Ascending aorta (tissue), 2 donors: ENCODE measurements at places on chromosomes 11 and 22.

DNA sequence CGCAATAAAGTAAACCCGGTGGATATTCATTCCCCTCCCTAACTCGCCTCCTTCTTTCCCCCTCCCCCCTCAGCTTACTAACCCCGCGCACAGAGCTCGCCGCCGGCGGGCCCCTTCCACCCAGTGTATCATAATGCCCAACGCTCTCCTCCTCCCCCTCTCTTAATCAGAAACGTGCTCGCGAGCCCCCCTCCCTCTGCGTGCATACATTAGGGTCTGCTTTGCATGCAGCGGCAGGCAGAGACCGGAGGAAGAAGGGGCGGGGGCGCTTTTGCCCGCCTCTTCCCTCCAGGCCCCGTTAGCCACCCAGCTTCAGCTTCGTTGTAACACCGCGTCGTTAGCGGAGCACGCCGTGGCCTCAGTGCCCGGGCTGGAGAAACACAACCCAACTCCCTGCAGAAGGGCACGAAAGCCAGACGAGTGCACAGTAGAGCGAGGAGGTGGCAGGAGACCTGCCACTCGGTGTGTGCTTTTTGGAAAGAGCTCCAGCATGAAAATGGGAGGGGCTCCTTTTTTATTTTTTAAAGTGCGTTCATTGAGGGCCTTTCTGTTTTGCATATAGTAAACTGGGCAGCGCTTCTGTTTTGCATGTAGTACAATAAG lies 901 bp upstream of the KMT2A start:
- H3K36me3 ChIP-seq, result no peaks in the 10 kb centered on the region
- peaks cover 3% of the 10 kb centered on the region for H3K4me1 ChIP-seq
- H3K27me3 ChIP-seq, result no peaks in the 10 kb centered on the region
- peak overlapping the region; percentile 96 for H3K27ac ChIP-seq

GRCh38 chr11:106021181-106021966 lies 666 bp downstream of the MSANTD4 start:
- no peaks in the 10 kb centered on the region for H3K27me3 ChIP-seq
- H3K27ac ChIP-seq, result peak overlapping the region; percentile 79
- peaks cover 3% of the 10 kb centered on the region for H3K4me1 ChIP-seq
- no peak for DNase-seq
- H3K4me3 ChIP-seq, result peak overlapping the region; percentile 68

DNA sequence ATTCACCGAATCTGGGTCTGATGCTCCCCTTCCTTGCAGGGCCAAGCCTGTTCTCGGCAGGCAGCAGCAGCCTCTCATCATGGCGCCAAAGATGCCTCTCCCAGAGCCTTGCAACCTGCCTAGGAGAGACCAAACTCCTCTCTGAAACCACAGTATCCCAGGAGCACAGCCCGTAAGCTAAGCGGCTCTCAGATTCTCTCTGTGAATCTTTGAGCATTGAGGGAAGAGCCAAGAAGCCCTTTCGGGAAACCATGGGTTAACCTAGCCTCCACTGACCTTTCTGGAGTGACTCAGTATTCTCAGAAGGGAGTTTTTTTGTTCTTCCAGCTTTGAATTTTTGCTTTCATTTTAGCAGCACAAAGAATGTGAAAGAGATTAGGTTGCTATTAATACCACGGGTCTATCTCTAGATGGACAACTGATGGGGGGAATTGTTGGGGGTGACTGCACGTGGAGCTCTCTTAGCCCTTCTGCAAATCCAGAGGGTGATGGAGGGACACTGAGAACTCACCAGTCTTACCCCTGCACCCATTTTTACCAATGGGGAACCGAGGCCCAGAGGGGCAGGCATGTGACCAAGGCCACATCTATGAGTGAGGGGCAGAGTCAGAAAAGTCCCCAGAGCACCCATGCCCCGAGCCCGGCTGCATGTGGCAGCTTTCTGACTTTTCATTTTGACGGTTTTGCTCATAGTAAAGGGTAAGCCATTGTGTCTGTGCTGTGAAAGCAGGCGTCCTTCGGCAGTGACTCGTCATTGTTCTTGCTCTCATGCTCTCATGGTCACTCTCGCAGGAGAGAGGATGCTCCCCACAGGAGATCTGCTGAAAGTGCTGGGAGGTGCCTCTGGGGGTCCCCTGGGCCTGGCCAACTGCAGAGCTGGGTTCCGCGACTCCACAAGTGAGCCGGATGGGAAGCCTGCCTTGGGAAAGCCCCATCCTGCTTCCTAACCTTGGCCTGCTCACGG lies 36.0 kb downstream of the IRAG1 start:
- DNase-seq, result no peak
- peak overlapping the region; percentile 45 for H3K4me3 ChIP-seq
- peaks cover 33% of the 10 kb centered on the region for H3K36me3 ChIP-seq
- peak overlapping the region; percentile 88 for H3K27ac ChIP-seq

DNA sequence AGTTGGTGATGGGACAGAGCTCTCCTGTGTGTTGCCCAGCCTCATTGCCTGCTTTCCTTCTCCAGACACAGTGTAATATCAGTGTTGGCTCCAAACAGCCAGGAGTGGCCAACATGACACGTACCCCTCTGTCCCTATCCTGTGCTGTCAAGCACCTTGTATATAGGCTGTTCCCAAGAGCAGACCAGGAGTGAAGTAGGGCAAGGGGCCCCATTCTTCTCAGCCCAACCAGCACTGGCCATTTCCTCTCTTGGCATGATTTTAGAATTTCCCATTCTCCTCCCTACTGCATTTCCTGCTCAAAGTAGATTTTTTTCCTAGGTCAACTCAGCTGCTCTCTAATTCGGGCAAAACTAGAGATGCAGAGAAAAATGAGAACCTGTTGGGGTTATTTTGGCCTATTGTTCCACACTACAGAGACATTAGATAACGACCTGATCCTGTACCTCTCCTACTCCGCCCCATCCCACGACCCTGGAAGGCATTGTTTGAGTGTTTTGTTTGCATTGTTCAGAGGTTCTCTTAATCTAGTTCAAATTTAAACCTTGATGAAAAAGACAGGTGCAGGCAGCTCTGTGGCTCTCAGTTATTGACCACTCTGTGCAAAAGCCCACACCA lies 95.6 kb downstream of the RASSF10 start:
- H3K4me3 ChIP-seq, result no peak overlapping the region
- no peaks in the 10 kb centered on the region for H3K27me3 ChIP-seq

DNA sequence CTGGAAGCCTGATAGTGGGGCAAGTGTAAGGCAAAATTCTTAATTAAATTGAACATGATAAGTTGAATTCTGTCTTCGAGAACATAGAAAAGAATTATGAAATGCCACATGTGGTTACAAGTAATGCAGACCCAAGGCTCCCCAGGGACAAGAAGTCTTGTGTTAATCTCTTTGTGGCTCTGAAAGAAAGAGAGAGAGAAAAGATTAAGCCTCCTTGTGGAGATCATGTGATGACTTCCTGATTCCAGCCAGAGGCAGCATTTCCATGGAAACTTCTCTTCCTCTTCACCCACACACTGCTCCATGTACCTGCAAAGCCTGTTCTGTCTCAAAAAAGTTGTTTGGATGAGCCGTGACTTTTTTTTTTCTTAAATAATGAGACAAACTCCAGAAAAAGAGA lies 1.9 kb upstream of the TYR start:
- H3K4me3 ChIP-seq, result no peak overlapping the region
- no peak for DNase-seq
- no peak overlapping the region for H3K27ac ChIP-seq
- no peaks in the 10 kb centered on the region for H3K27me3 ChIP-seq
- no peaks in the 10 kb centered on the region for H3K36me3 ChIP-seq

DNA sequence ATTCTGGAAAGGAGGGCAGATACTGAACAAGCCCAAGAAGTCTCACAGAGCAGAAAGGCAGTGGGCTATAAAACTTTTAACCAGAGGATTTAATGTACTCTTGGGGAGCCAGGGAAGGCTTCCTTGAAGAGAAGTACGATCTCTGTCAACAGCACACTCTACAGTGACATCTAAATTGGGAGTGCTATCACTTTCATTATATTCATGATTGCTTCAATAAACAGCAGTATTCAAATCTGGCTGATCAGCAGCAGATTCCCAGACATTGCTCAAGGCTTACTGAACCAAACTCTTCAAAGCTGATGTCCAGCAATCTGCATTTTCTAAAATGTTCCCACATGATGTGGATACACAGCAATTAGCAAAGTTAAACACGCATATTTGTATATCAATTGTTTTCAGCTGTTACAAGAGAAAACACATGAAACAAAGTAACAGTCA lies 44.2 kb downstream of the SYTL2 start:
- no peaks in the 10 kb centered on the region for H3K27me3 ChIP-seq
- DNase-seq, result no peak
- H3K36me3 ChIP-seq, result no peaks in the 10 kb centered on the region
- no peaks in the 10 kb centered on the region for H3K4me1 ChIP-seq
- H3K4me3 ChIP-seq, result no peak overlapping the region
- H3K27ac ChIP-seq, result no peak overlapping the region

- no peaks in the 10 kb centered on the region for H3K36me3 ChIP-seq
- no peak overlapping the region for H3K4me3 ChIP-seq
- H3K27me3 ChIP-seq, result no peaks in the 10 kb centered on the region
- no peak overlapping the region for H3K27ac ChIP-seq
- H3K4me1 ChIP-seq, result no peaks in the 10 kb centered on the region
Measured at GRCh38 chr11:35917676-35918075, 26.2 kb upstream of the LDLRAD3 start.

- H3K36me3 ChIP-seq, result no peaks in the 10 kb centered on the region
- no peaks in the 10 kb centered on the region for H3K27me3 ChIP-seq
- no peak overlapping the region for H3K4me3 ChIP-seq
- H3K27ac ChIP-seq, result peak overlapping the region; percentile 56
Measured at GRCh38 chr11:14190992-14191778, 167.8 kb downstream of the RRAS2 start.

DNA sequence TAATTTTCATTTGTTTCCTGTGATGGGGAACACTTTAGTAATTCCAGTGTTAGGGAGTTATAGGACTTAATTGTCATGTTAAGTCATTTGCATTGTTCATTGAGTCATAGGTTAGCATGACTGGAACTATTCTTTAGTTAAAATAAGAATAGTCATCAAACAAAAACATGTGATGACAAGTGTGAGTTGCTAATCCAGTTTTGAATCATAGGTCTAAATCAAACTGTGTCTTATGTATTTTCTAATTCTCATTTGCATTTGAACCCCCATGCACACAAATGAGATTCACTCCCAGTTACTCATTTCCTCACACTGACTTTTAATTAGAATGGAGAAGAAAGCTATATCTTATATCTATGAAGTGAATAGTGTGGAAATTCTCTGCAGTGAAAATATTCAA lies 405.6 kb downstream of the LRRC4C start:
- no peaks in the 10 kb centered on the region for H3K27me3 ChIP-seq
- no peak for DNase-seq
- H3K27ac ChIP-seq, result no peak overlapping the region
- H3K4me1 ChIP-seq, result no peaks in the 10 kb centered on the region
- no peaks in the 10 kb centered on the region for H3K36me3 ChIP-seq

DNA sequence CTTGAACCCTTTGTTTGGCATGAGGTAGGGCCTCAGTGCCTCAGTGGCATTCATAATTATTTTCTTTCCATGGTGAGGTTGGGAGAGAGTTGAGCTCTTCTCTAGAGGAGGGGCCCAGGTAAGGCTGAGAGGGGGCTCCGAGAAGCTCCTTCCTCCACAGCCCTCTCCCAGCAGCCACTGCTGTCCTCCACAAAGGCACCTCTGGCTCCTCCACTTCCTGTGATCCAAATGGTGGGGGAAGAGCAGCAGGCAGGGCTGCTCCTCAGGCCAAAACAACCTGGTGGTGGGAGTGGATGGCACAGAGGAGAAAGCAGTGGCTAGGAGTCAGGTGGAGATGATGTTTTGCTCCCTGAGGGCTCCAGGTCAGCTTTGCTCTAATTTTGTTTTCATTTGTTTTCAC lies 13.3 kb downstream of the ROBO4 start:
- no peak overlapping the region for H3K27ac ChIP-seq
- no peak overlapping the region for H3K4me3 ChIP-seq
- no peaks in the 10 kb centered on the region for H3K4me1 ChIP-seq
- DNase-seq, result peak; percentile 38
- H3K27me3 ChIP-seq, result no peaks in the 10 kb centered on the region

DNA sequence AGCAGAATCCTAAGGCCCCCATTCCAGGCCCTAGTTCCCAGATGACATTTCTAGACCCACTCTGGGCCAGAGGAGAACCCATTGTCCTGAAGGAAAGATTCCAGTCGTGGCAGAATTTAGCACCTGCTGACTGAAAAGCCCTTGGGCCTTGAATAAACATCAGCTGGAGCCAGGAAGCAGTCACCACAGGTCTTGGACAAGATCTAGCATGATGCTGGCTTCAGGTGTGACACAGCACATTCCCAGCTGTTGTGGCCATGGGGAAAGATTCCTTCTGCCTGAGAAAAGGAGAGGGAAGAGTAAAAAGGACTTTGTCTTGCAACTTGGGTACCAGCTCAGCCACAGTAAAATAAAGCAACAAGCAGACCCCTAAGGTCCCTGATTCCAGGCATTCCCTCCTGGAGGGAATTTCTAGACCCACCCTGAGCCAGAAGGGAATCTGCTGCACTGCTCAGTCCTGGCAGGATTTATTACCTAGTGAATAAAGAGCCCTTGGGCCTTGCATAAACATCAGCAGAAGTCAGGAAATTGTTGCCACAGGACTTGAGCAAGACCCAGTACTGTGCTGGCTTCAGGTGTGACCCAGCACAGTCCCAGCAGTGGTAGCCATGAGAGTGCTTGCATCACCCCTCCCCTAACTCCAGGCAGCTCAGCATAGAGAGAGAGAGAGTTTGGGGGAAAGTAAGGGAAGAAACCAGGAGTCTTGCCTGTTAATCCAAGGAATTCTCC lies 42.5 kb upstream of the PAMR1 start:
- H3K4me1 ChIP-seq, result peaks cover 20% of the 10 kb centered on the region
- no peak overlapping the region for H3K27ac ChIP-seq
- no peaks in the 10 kb centered on the region for H3K27me3 ChIP-seq

GRCh38 chr11:70650075-70650909 lies 252.0 kb downstream of the CTTN start:
- DNase-seq, result no peak
- H3K27ac ChIP-seq, result no peak overlapping the region
- H3K27me3 ChIP-seq, result no peaks in the 10 kb centered on the region
- H3K36me3 ChIP-seq, result no peaks in the 10 kb centered on the region
- H3K4me1 ChIP-seq, result no peaks in the 10 kb centered on the region

DNA sequence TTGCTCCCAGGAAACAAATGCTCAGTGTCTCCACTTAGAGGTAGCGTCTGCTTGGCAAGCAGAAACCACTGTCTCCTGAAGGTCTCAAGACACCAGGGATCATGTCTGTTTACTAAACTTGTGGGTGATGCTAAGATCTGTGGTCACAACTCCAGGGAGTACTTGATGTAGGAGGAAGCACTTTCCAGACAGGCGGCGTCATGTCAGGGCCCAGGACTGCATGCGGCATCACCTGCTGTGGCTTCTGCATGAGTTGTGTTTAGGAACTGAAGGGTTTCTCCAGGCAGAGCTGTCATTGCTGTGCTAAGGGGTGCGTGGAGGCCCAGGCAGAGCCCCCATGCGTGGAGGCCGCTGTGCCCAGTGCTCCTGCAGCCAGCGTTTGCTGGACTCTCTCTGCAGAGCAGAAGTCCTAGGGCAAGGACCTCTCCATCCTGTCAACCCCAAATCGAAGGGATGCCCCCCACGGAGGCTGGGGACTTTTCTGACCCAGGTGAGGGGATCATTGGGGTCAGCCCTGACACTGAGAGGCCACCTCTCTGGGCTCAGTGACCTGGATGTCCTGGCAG lies 8.1 kb upstream of the PANX2 start:
- H3K4me3 ChIP-seq, result no peak overlapping the region
- H3K4me1 ChIP-seq, result no peaks in the 10 kb centered on the region
- no peaks in the 10 kb centered on the region for H3K36me3 ChIP-seq
- no peaks in the 10 kb centered on the region for H3K27me3 ChIP-seq
- DNase-seq, result no peak
